Mesenteric fat pad (tissue), 1 donor: ENCODE measurements at places on chromosomes 7 and 10.

GRCh38 chr7:129093867-129094456, 39.1 kb upstream of the TNPO3 start:
- no peak for DNase-seq

- DNase-seq = no peak
Observed at GRCh38 chr7:17846935-17847334, 93.4 kb downstream of the SNX13 start.

GRCh38 chr7:44167920-44168319, 21.3 kb downstream of the GCK start:
- DNase-seq = no peak

DNA sequence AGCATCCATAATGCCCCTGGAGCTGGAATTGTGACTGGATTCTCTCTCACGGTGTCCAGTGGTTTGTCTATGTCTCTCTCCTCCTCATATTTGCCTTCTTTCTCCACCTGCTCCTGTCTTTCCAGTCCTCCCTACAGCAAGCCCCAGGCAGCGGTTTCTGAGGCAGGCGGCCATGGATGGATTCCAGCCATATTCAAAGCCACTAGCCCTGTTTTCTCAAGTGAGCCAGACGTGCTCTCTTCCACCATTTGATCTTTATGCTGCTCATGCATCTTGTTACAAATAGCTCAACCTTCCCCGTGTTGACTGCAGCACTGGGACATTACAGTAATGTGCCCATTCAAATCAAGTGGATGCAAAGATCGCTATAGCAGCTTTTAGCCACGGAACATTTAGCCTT, 387.2 kb upstream of the PODXL start:
- DNase-seq = no peak

DNA sequence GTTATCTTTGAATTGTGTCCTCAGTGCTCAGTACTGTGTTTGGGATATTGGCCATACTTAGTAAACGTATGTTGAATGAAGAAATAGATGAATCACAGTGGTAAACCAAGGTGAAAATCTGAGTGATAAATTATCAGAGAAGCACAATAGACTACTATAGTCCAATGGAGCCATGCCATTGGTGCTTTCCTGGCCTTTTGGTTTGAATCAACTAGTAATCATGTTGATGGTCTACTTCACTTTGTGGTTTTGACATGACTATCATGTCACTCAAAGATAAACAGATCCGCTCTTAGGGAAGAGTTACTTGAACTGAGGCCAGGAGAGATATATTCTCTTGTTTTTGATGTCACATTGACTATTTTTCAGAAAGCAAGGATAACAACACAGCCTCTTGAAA, 86.1 kb upstream of the IGFBP3 start:
- DNase-seq = no peak
